ENCODE measurements at places on chromosomes 1 and 21.

GRCh38 chr1:227893949-227894721 lies 53.6 kb downstream of the WNT9A start:
- no peak for DNase-seq

DNA sequence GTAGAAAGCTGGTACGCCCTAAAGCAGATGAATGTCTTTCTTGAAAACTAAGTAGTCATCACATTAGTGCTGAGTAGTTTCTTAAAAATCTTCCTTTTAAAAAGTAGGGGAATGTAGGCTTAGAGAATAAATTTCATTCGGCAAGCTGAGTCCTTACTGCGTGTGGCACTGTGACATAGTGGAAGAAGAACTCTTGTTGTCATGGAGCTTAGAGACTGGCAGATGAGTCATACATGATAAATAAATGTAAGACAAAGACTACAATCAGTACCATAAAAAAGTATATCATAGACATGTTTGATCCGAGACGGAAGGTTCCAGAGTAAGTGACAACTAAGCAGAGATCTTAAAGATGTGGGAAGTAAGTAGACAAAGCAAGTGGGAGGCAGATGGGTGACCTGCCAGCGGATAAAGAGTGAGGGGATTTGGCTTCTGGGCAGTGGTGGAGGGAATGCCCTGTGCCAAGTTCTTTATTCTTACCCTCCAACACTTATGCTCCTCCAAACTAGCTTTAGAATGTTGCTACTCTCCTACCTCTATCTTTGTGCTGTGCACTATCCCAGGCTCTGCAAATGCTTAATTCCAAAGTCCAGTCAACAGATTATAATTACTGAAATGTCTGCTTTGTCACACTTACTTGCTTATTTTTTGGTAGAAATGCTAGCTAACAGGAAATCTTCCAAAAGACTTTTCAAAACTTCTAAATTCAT lies 608.5 kb upstream of the USP24 start:
- no peak for DNase-seq

DNA sequence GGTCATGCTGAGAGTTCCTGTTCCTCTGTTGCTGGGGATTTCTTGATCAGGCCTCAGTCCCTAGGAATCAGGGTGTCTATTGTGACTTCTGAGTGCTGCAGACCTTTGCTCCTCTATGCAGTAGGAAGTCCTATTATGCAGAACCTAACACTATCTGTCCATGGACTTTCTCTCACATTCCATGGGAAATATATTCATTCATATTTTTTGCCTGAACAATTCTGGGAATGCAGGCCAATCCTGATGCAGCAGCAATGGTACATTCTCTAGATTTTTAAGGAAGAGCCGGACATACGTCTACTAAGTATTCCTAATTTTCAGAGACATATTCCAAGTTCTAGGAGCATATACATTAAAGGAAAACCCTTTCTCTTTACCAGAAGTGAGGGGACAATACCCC lies 61.1 kb upstream of the C1orf87 start:
- DNase-seq = no peak

DNA sequence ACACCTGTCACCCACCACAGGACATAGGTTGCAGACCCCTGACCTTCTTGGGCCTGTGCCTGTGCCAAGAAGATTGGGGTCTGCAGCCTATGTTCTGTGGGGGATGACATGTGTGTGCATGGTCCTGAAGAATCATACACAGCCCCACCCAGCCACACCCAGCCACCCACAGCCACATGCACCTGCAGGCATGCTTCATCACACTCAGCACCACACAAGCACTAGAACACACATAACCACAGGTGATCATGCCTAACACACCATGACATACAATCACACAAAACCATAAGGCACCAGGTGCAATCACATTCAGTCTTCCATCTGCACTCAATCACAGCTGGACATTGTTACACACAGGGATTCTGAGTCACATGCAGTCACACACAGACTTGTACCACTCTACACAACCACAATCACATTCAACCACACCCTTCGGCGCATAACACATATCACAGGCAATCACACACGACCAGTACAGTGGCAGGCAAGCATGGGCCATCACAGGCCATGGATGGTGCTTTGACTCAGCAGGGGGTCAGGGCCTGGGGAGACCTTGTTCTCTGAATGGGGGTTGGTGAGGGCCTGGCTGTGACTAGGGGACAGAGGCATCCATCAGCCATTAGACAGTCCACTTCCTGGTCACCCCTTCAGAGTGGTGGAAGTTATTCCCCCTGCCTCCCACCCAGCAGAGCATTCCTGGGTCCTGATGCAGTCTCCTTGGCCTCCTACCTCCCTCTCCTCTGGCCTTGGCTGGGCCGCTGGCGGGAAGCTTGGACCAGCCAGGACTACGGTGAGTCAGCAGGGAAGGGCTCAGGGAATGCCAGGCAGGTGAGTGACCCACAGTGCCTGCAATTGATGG lies 44.3 kb upstream of the EPS8L3 start:
- no peak for DNase-seq

GRCh38 chr1:215022741-215023141 lies 59.8 kb upstream of the KCNK2 start:
- no peak for DNase-seq

GRCh38 chr21:27425172-27425571 lies 458.3 kb upstream of the ADAMTS5 start:
- DNase-seq = no peak

GRCh38 chr1:32398401-32398800 lies 4.2 kb upstream of the BSDC1 start:
- DNase-seq = no peak

DNA sequence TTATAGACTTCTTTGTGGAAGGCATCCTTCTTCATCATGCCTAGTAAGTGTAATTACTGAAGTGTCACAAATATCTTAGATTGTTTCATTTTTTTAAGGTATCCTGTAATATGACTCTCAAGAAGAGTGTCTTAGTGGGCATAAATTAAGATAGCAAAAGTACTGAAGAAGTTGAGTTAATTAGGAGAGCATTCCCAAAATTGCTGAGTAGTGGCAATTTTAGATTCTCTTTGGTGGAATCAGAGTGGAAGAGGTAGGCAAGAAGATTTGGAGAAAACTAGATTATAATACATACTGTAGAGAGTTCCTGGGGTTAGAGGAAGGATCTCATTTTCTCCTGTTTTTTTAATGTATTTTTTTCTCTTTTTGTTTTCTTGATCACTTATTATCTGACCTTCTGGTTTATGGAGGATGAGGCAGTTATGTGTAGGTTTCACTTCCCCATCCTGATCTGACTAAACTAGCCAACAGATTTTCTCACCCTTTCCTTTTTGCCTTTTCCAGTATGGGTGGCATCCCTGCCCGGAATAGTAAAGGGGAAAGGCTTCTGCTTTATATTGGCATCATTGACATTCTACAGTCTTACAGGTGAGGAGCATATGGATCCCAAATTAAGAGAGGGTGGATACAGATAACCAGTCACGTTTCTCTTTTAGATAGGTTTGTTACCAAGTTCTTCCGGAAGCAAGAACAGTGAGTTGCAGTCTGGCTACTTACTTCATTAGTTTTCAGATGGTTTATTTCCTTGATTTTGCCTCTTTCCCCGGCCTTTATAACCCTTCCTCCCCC lies 16.7 kb upstream of the PSMD4 start:
- no peak for DNase-seq

- DNase-seq = no peak
These were observed 89.4 kb downstream of the TBX15 start for GRCh38 chr1:118898712-118899111.
